Stimulated activated effector memory CD8-positive, alpha-beta T cell treated with anti-CD3 and anti-CD28 coated beads, Interleukin-12 subunit alpha, Interleukin-12 subunit beta, amount 100 ng/mL, for 72 hours (primary cell): ENCODE measurements at places on chromosomes 6 and 20.

- DNase-seq, result no peak
Measured at GRCh38 chr6:24207413-24207812, 81.4 kb downstream of the NRSN1 start.

GRCh38 chr6:149244105-149244504, 73.4 kb upstream of the TAB2 start:
- no peak for DNase-seq

DNA sequence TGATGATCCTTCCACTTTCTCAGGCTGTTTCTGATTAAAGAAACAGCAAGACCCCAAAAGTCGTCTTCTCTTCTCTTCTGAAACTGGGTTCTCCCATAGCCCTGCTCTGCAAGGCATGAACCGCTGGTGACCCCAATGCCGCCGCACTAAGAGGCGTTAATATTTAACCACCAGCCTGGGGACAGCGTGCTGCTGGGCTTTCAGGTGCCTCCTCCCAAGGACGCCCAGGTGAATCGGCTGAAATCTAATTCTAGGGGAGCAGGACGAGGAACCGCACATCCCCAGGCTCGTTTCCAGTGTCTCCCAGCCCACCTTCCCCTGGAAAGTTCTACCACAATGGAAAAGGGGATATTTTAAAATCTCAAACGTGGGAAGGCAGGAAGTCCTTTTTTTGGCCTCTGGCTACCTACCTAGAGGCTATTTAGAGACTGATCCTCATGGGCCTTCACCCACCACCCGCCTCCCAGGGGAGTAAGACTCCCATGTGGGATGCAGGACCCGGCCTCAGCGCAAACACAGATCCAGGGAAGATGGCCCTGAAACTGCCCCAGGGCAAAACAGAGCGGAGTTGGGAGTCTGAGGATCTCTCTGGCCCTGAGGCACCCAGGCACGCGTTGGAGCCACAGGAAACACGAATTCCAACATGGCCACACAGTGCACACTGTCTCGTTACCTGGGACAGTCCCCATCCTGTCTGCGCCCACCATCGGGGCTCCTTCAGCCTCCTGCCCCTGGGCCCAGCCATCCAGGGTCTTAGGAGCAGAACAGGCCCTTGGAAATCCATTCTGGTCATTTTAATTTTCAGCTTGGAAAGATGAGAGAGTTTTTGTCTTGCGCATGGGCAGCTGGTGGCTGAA, 56.2 kb downstream of the BMP7 start:
- no peak for DNase-seq

DNA sequence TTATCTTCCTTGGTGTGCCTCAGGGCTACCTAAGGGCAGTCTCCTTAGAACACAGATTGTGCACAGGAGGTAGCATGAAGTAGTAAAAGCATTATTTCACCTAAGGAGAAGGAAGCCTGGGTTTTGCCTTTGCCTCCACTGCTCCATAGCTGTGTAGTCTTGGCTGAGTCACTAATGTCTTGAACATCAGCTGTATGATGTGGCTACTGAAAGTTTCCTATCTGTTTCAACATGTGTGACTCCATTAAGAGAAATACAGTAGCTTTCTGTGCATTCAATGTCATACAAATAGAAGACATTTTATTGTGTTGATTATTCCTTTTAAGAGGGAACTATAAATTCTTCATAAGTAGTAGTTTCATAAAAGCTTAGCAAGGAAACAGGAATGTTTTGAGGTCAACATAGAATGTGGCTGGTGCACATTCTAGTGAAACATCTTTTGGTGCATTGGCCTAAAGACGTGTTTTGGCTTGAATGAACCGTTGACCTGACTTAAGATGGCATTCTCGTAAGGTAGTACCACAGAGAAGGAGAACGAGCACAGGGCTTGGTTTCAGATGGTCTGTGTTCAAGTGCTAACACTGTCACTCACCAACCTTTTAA, 70.6 kb downstream of the CTNNBL1 start:
- no peak for DNase-seq

DNA sequence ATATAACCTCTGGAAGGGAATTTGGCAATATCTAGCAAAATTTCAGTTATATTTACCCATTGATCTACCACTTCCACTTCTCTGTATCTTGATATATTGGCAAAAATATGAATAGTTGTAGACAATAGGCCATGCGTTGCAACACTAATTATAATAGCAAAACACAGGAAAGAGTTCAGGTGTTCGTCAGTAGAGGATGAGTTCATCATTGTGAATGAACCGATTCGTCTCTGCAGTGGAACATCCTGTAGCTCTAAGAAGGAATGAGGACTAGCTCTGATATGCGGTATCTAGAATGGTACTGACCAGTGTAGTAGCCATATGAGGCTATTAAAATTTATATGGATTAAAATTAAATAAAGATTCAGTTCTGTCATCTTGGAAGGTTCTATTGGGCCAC, 8.3 kb downstream of the FAM83D start:
- no peak for DNase-seq
